Thoracic aorta (tissue), 2 donors: ENCODE measurements at places on chromosomes 7 and 10. TPM values are rescaled to one million over a fixed set of nuclear protein-coding genes. Genes with fewer than 3 reads are reported as not detected.

GRCh38 chr10:113261611-113262091 lies 291.2 kb upstream of the HABP2 start:
- no peaks in the 10 kb centered on the region for H3K36me3 ChIP-seq
- no peaks in the 10 kb centered on the region for H3K4me1 ChIP-seq
- no peak overlapping the region for H3K4me3 ChIP-seq
- no peak for DNase-seq
- no peak overlapping the region for H3K27ac ChIP-seq

- no peak overlapping the region for H3K27ac ChIP-seq
- H3K36me3 ChIP-seq: no peaks in the 10 kb centered on the region
- H3K4me3 ChIP-seq: no peak overlapping the region
- DNase-seq: no peak
- H3K27me3 ChIP-seq: no peaks in the 10 kb centered on the region
These were observed 149.1 kb downstream of the KIAA1217 start for GRCh38 chr10:24358022-24358421.

GRCh38 chr7:117946151-117946633 lies 73.0 kb upstream of the CTTNBP2 start:
- H3K36me3 ChIP-seq: no peaks in the 10 kb centered on the region
- no peaks in the 10 kb centered on the region for H3K27me3 ChIP-seq
- H3K4me1 ChIP-seq: no peaks in the 10 kb centered on the region
- no peak for DNase-seq
- H3K27ac ChIP-seq: no peak overlapping the region

GRCh38 chr7:101939136-101939695 lies 121.8 kb downstream of the CUX1 start:
- no peak overlapping the region for H3K27ac ChIP-seq
- H3K4me1 ChIP-seq: peaks cover 43% of the 10 kb centered on the region
- DNase-seq: no peak
- no peaks in the 10 kb centered on the region for H3K36me3 ChIP-seq
- H3K4me3 ChIP-seq: no peak overlapping the region
- H3K27me3 ChIP-seq: no peaks in the 10 kb centered on the region

- H3K4me1 ChIP-seq: peaks cover 24% of the 10 kb centered on the region
- H3K4me3 ChIP-seq: peak overlapping the region; percentile 90
- DNase-seq: no peak
- H3K27me3 ChIP-seq: no peaks in the 10 kb centered on the region
- H3K27ac ChIP-seq: peak overlapping the region; percentile 99
These were observed 819 bp downstream of the TMED4 start for GRCh38 chr7:44580945-44581878.

DNA sequence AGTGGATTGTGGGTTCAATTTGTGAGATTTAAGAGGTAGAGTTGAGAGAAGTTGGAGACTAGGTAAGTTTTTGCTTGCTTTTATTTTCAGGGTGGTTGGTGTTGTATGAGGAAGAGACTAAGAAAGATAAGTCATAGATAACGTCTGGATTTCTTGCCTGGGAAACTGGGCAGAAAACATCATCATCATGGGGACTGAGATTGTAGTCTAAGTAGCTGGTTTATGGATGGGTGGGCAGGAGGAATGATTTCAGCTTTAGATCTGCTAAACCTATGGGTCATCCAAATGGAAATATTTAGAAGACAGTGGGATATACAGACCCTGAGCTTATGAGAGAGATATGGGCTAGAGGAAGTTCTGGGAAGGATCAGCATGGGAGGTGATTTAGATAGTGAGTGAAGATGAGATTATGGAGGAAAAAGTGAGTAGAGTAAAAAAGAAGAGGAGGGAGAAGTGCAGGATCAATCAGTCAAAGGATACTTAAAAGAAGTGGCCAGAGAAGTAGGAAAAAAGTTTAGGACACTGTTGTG lies 169.8 kb downstream of the WNT2 start:
- H3K4me3 ChIP-seq: no peak overlapping the region
- no peaks in the 10 kb centered on the region for H3K27me3 ChIP-seq
- DNase-seq: no peak
- no peaks in the 10 kb centered on the region for H3K36me3 ChIP-seq
- no peak overlapping the region for H3K27ac ChIP-seq

DNA sequence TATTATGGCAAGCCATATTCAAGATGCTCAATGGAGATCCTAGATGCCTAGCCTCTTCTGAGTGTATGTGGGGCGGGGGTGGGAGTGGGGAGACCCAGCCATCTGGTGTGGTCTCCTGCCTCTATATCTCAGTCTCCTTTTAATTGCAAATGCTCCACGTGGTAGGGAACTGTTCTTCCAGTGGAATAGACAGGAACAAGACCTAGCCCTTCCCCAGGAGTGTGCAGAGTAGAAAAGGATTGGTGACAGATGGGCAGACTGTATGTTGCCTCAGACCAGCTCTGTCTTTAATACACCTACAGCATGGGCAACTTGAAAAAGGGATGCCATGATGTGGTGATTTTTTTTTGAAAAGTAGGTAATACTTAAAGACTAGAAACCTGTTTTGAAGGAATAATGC lies 12.6 kb downstream of the CYP3A5 start:
- H3K27ac ChIP-seq: no peak overlapping the region
- no peaks in the 10 kb centered on the region for H3K4me1 ChIP-seq
- no peaks in the 10 kb centered on the region for H3K27me3 ChIP-seq
- H3K36me3 ChIP-seq: no peaks in the 10 kb centered on the region
- no peak for DNase-seq

GRCh38 chr7:68414631-68415425 lies 1183.4 kb upstream of the AUTS2 start:
- no peak overlapping the region for H3K4me3 ChIP-seq
- no peaks in the 10 kb centered on the region for H3K27me3 ChIP-seq
- H3K36me3 ChIP-seq: no peaks in the 10 kb centered on the region
- no peak for DNase-seq
- H3K4me1 ChIP-seq: no peaks in the 10 kb centered on the region

DNA sequence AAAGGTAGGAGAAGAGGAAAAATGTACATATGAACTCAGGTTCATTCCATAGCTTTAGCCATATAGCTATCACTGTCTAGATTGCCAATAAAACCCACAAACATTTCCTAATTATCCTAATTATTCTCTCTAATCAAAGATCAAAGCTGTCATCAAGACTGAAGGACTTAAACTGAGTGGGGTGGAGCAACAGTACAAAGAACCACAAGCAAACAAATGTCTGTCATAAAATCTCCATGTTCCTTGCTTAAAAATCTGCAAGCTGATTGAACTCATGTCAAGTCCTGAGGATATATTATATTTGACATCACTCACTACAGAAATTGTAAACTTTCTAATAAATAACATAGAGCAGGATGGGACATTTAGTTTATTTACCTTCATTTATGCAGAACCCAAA lies 315.9 kb downstream of the SNX13 start:
- H3K4me3 ChIP-seq: no peak overlapping the region
- no peaks in the 10 kb centered on the region for H3K36me3 ChIP-seq
- H3K27me3 ChIP-seq: no peaks in the 10 kb centered on the region
- peak overlapping the region; percentile 53 for H3K27ac ChIP-seq
- peaks cover 16% of the 10 kb centered on the region for H3K4me1 ChIP-seq

GRCh38 chr7:144670218-144670617 lies 165.6 kb downstream of the TPK1 start:
- no peak overlapping the region for H3K4me3 ChIP-seq
- no peaks in the 10 kb centered on the region for H3K36me3 ChIP-seq
- DNase-seq: no peak
- peaks cover 4% of the 10 kb centered on the region for H3K4me1 ChIP-seq

DNA sequence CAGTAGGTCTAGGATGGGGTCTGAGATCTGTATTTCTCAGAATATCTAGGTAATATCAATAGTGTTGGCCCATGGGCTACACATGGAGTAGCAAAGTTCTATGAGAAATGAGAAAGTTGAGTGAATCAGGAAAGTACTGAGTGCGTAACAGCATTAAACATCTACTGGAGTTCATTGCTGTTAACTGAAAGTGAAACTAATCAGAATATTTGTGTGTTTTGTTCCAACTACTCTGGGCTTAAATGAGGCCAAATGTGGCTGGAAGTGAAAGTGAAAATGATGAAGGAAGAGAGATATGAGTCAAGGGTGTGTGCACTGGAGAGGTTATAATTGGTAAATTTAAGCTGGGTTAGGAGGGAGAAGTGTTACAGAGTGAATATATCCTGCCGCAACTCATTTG lies 46.5 kb downstream of the TMEM106B start:
- no peaks in the 10 kb centered on the region for H3K36me3 ChIP-seq
- H3K4me3 ChIP-seq: peak overlapping the region; percentile 19
- no peaks in the 10 kb centered on the region for H3K27me3 ChIP-seq

GRCh38 chr10:4651404-4652037 lies 174.5 kb upstream of the AKR1E2 start:
- H3K36me3 ChIP-seq: no peaks in the 10 kb centered on the region
- no peak overlapping the region for H3K4me3 ChIP-seq

DNA sequence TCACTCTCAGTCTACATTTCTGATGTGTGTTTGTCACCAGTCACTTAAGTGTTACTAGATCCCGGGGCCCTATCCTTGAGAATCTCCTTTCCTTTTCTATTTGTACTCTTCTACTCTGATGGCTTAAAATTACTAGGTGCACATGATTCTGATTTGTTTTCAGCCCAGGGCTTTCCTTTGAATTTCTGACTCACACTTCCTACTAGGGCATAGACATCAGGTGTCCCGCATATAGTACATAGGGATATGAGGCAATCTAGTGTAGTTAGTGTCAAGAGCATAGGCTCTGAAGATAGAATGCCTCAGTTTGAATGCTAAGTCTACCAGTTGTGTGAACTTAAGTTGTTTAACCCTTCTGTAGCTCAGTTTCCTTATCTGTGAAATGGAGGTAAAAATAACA lies 49.4 kb upstream of the LRRN3 start:
- no peaks in the 10 kb centered on the region for H3K36me3 ChIP-seq
- peaks cover 7% of the 10 kb centered on the region for H3K4me1 ChIP-seq
- no peak for DNase-seq
- H3K4me3 ChIP-seq: no peak overlapping the region

DNA sequence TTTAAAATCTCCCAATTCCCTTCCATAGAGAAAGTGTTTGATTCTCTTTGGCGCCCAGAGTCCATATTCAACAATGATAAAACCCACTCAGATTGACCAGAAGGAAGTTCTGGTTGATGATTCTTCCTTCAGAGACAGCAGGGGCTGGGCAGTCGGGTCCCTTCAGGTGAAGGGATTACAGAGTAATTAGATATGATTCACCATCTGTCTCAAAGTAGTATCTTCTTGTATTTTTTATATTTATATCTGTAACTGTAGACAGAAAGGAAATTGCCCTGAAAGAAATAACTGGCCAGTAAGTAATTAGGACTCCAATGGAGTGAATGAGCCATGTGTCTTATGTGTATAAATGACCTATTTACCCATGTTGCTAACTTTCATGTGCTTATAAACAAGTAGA lies 156.0 kb downstream of the PLCE1 start:
- peaks cover 25% of the 10 kb centered on the region for H3K4me1 ChIP-seq
- no peak overlapping the region for H3K4me3 ChIP-seq
- DNase-seq: no peak
- H3K27ac ChIP-seq: no peak overlapping the region
- H3K27me3 ChIP-seq: no peaks in the 10 kb centered on the region
- no peaks in the 10 kb centered on the region for H3K36me3 ChIP-seq

GRCh38 chr7:158702196-158702595 lies 2.4 kb downstream of the NCAPG2 start:
- H3K4me1 ChIP-seq: peaks cover 20% of the 10 kb centered on the region
- H3K4me3 ChIP-seq: no peak overlapping the region
- H3K27ac ChIP-seq: no peak overlapping the region
- no peaks in the 10 kb centered on the region for H3K27me3 ChIP-seq
- H3K36me3 ChIP-seq: no peaks in the 10 kb centered on the region

CLCN1 gene
- not detected for total RNA-seq

ASZ1 gene
- not detected for total RNA-seq

ADAM12 gene
- 2.2 TPM for total RNA-seq

PTPRZ1 gene
- 5.1 TPM for total RNA-seq

FXYD4 gene
- not detected for total RNA-seq

CCL24 gene
- total RNA-seq: not detected

ITIH5 gene
- total RNA-seq: 74.5 TPM

BMPER gene
- 2.3 TPM for total RNA-seq

MSS51 gene
- 2.6 TPM for total RNA-seq

CALML3 gene
- not detected for total RNA-seq

TUBAL3 gene
- total RNA-seq: not detected

TAS2R5 gene
- 2.2 TPM for total RNA-seq

GTF2IRD2 gene
- 37.2 TPM for total RNA-seq

FAM25G gene
- not detected for total RNA-seq

NYAP1 gene
- total RNA-seq: 0.92 TPM
